ENCODE measurements at places on chromosomes 4 and X.
A peak's percentile ranks its signal among the peaks of the same experiment; 100 is the strongest.

- peak; percentile 48 for DNase-seq
Observed at GRCh38 chr4:56655209-56655626, 25.9 kb downstream of the HOPX start.

DNA sequence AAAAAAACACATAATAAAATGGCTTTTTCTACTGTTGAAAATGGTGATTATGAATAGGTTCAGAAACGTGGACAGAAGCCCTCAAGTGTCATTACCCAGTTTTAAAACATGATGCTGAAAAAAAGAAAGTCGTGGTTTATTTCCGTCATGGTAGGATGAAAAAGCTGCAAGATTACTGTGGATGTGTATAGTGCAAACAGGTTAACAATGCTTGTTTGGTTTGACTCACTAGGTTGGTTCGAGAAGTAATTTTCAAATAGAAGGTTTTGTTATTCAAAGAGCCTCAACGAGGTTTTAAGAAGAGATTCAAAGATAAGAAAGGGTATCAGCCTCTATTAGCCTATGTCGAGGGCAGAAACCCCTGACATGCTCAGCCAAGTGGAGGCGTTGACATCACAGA, 2.5 kb upstream of the RXFP1 start:
- no peak for DNase-seq

DNA sequence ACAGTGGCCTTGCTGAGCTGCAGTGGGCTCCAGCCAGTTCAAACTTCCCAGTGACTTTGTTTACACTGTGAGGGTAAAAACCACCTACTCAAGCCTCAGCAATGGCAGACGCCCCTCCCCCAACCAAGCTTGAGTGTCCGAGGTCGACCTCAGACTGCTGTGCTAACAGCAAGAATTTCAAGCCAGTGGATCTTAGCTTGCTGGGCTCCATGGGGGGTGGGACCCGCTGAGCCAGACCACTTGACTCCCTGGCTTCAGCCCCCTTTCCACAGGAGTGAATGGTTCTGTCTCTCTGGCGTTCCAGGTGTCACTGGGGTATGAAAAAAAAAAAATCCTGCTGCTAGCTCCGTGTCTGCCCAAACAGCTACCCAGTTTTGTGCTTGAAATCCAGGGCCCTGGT, 168.9 kb upstream of the INTU start:
- DNase-seq, result no peak

DNA sequence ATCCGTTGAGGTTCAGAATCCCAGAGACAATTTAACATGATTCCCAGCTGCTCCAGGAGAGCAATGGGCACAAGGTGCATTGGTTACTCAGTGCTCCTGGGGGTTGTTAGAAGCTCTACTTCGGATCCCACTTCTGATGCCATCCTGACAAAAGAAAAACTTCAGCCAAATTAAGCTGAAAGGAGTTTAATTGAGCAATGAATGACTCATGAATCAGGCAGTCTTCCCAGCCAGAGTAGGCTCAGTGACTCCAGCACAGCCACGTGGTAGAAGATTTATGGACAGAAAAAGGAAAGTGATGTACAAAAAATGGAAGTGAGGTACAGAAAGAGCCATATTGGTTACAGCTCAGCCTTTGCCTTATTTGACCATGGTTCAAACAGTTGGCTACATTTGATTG, 95.7 kb downstream of the PWWP3B start:
- DNase-seq, result peak; percentile 10

- no peak for DNase-seq
Observed at GRCh38 chr4:37798616-37799015, 27.9 kb upstream of the PGM2 start.

GRCh38 chr4:2652415-2653160, 103.5 kb downstream of the TNIP2 start:
- DNase-seq, result no peak

- DNase-seq, result peak; percentile 71
Observed at GRCh38 chr4:118224243-118224829, 128.5 kb downstream of the PRSS12 start.

DNA sequence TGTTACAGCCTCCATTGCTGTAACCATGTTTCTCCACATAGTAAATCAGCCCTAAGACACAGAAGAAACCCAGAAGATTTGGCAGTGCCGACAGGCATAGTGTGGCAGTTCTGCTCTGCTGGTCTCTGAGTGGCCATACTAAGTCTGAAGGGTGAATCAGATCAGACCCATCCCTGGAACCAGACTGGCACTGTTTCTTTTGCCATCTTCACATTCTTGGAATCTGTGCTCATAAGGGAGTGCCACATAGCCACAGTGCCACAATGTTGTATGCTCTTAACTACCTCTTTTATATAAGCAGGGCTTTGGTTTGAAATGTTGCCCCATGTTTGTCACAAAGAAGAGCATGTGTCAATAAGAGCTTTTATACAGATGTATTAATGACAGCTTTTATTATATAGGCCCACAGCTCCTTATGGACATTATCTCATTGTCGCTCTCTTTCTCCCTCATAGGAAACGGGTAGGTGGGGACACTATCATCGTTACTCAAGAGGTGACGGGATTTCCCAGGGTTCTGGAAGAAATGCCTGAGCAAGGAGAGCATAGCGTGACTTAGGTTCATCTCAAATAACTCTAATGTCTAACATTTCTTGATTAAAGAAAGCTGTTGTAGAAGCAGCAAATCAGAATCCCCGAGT, 128.2 kb downstream of the CBR4 start:
- DNase-seq, result no peak

DNA sequence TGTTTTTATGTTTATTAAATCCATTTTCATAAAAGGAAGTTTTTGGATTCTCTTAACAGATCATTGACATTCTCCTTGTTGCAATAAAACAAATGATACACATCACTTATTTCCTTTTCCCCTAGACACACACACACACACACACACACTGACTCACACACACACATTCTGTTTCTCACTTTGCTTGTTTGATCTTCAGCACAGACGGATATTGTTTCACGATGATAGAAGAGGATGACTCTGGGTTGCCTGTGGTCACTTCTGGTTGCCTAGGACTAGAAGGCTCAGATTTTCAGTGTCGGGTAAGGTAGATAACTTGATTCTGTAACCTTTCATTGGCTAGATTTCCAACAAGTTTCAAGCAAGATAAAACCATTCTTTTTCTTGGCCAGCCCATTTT, 356.8 kb downstream of the BMPR1B start:
- no peak for DNase-seq

DNA sequence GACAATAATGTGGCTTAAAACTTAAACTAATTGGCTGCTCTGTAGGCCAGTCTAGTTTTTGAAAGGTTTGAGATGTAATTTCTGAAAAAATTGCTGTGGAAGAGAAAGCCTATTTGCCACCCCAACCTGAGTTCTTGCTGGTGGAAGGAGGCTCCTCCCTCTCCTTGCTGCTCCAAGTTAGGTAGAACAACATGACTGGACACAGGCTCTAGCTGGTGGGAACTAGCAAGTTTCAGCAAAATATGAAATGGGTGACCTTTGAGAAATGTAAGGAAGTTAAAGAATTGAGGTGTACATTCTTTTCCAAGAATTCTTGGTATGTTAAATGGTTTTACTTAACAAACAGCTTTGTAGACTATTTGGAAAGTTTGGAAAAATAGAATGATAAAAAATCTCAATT, 8.0 kb downstream of the RPL34 start:
- DNase-seq, result peak; percentile 21

GRCh38 chrX:13051529-13052172, 7.2 kb upstream of the FAM9C start:
- no peak for DNase-seq

- no peak for DNase-seq
Observed at GRCh38 chr4:87047281-87047798, 112.5 kb downstream of the AFF1 start.

DNA sequence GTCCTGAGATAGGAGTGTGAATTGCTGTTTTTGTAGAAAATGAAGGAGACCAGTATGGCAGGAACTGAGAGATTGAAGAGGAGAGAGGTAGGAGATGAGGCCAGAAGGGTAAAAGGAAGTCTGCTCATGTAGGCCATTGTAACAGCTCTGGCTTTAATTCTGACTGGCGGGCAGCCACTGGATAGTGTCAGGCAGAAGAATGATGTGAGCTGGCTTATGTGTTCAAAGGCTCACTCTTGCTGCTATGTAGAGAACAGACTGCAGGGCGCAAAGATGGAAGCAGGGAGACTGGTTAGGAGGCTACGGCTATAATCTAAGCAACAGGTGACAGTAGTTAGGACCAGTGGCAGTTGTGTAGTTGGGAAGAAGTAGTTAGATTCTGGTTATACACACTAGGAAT, 160.2 kb upstream of the FGF13 start:
- DNase-seq, result no peak

- no peak for DNase-seq
Observed at GRCh38 chr4:2827071-2827873, 16.4 kb upstream of the ADD1 start.

DNA sequence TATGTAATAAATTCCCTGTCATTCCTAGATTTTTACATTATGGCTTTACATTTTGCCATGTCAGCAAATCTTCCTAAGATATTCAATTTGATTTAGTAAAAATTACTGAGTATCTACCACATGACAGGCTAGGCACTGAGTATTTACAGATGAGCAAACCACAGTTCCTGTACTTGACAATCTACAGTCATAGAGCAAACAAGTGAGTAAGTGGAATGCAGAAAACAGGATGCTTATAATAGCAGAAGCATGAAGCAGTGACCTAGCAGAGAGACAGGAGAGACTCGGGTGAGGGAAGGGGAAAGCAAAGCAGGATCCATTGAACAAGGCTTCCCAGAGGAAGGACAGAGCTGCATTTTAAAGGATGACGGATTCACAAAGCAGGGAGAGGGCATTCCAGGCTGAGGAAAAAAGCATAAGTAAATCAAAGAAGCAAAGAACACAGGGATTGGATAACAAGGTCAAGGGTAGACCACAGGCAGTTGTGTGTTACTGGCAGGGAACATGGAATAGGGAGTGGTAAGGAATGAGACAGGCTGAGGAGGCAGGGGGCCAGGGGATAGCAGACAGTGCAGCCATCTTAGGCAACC, 124.7 kb upstream of the C1QTNF7 start:
- DNase-seq, result peak; percentile 94

- no peak for DNase-seq
Observed at GRCh38 chr4:77232653-77233052, 75.6 kb downstream of the CCNG2 start.

DNA sequence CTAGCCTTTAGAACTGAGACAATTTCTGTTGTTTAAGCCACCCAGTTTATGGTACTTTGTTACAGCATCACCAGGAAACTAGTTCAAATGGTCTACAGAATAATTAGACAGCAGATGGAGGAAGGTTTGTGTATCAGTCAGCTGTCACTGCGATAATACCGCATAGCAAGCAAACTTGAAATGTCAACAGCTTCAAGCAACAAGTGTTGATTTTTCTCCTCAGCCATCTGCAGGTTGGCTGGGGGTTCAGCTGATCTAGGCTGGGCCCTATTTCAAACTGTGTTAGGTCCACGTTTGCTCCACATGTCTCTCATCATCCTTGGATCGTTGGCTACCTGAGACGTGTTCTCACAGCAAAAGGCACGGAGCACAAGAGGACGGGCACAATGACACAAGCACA, 19.2 kb upstream of the PHEX start:
- DNase-seq, result no peak

GRCh38 chr4:55086578-55086977, 38.8 kb downstream of the KDR start:
- DNase-seq, result no peak

GRCh38 chr4:82951196-82951595, 50.7 kb downstream of the THAP9 start:
- DNase-seq, result peak; percentile 8

GRCh38 chrX:133961046-133961445, 24.3 kb downstream of the GPC3 start:
- no peak for DNase-seq

- DNase-seq, result peak; percentile 88
Observed at GRCh38 chr4:57020467-57021101, 41.9 kb downstream of the POLR2B start.

DNA sequence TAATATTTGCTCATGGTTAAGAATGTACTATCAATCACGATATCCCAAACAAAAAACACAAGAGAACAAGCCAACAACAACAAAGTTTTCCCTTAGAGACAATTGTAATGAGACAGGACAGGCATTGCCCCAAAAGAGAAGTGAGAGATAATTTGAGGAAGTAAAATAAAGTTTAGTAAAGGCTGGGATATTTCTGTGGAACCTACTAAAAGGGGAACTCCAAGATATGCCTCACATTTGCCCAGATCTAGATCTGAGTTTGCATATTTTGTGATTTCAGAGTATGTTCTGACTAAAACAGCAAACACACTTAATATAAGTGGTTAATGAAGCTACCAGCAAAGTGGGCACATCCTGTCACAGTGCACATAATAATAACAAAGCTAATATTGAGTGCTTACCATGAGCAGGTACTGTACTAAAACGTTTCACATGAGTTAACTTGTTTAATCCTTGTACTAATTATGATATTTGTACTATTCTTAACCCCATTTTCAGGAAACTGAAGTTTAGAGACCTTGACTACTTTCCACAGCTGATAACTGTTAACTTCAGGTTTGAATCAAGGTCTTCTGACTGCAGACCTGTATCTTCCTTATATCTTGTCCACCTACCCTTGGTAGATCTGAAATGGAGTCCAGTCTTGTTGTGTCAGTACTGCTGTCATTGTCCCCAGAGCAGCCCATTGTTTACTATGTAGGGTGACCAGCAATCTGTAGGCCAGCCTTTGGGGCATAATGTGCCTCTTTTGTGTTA, 26.0 kb upstream of the BMP2K start:
- DNase-seq, result no peak

Measured in fibroblast of skin of back (primary cell).